Activated T-helper 17 cell treated with anti-CD3 and anti-CD28 coated beads, Interleukin-2, amount 50 U/mL, for 72 hours (primary cell): ENCODE measurements at places on chromosomes 16 and 17.

DNA sequence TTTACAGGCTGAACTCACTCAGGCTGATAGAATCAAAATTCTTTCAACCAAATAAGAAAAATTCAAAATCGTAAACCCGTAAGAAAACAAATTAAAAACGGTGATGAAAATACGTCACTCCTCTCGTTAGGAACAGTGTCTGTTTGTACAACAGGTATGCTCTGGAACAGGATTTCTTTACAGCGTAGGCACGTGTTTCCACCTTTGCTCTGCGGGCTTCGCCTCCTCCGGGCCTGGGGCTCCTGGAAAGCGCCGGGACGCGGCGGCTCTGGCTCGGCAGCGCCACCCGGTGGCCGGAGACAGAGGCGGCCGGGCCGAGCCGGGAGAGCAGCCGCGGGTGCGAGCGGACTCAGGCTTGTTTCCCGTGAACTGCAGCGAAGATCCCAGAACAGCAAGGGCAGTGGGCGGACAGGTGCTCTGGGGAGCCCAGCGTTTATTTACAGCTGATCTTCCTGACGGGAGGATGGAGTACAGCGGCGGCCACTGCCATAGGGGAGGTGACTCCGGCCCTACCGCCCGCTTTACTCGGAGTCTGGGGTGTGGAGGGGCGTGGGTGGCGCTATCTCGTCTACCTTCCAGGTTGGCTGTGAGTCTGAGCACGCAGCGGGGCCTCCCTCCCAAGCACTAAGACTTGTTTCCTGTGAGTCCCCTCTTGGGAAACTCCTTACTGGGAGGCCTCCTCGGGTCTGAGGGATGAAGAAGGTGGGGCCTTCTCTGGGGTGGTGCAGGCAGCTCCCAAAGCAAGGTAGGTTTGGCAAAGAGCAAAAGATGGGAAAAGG is 40.5 kb upstream of the ATP2A3 start:
- ATAC-seq = peak; percentile 79

DNA sequence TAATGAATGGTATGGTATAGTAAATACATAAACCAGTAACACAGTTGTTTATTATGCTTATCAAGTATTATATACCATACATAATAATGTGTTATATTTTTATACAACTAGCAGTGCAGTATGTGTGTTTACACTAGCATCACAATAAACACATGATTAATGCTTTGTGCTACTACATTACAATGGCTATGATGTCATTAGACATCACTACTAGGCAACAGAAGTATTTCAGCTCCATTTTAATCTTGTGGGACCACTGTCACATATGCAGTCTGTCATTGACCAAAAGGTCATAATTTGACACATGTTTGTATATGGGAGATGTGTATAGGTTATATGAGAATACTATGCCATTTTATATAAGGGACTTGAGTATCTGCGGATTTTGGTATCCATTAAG is 32.7 kb downstream of the TRIM37 start:
- ATAC-seq = no peak

- no peak for ATAC-seq
Observed at GRCh38 chr16:4313563-4314531, 2.0 kb upstream of the GLIS2 start.

DNA sequence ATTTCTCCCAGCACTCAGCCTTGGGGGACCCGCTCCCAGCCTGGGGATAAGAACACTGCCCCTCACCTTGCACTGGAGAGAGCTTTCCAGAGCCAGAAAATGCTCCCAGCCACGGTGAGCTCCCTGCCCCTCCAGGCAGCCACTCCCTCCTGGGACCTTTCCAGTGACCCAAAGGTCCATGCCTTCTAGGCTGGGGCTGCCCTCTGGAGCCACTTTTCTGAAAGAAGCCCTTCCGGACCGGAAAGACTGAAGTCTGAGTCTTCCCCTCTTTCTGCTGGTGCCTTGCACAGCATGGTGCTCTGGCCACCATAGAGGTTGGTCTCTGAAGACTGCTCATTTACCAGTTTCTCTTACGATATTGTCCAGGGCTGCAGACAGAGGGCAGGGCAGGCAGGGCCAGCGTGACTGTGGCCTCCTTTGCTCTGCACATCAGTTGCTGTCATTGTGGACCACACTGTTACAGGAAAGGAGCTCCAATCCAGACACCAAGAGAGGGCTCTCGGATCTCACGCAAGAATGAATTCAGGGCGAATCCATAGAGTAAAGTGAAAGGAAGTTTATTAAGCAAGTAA is 7.1 kb upstream of the ABCC12 start:
- ATAC-seq = no peak

- no peak for ATAC-seq
Observed at GRCh38 chr17:7707446-7707845, 2.4 kb downstream of the EFNB3 start.

GRCh38 chr16:56683424-56684172 is 1.3 kb downstream of the MT1X start:
- ATAC-seq = no peak

DNA sequence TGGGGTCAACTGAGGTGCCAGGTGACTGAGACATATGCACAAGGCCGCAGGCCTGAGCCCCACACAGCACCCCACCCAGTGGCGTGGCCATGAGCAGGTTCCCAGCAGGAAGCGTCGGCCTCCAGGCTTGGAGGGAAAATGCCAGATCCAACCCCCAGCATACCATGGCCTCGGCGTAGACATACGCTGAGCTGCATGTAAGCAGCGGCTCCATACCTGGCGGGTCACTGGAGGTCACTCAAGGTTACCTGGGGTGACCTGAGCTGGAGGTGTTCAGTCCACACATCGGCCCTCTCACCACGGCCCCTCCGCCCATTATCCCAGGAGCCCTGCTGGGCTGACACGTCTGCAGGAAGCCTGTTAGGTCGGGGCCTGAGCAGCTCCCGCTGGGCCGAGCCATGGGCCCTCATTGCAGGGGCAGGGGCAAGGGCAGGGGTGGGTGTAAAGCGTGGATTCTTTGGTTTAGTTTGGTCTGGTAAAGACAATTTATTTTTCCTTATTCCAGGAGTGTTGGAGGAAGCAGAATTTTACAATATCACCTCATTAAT is 15.2 kb downstream of the KCTD5 start:
- no peak for ATAC-seq

DNA sequence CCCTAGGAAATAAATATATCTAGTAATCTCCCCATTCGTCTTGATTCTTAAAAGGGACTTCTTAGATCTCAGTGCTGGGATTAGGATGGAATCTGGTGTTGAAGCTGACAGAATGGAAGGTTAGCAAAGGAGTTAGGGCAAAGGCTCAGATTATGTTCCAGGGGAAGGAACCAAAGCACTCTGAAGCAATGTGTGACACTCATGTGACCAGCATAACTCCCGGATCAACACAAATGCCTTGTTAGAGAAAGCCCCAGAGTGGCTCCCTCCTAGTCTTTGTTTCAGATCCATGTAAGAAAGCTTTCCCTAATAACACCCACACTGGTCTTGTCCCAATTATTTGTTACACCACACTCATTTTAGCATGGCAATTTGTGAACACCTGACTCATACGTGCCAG is 62.6 kb upstream of the ERN1 start:
- no peak for ATAC-seq

GRCh38 chr17:4839965-4840892 is 7.1 kb downstream of the MINK1 start:
- ATAC-seq = peak; percentile 38

- ATAC-seq = no peak
Observed at GRCh38 chr16:79483336-79483735, 117.2 kb downstream of the MAF start.

DNA sequence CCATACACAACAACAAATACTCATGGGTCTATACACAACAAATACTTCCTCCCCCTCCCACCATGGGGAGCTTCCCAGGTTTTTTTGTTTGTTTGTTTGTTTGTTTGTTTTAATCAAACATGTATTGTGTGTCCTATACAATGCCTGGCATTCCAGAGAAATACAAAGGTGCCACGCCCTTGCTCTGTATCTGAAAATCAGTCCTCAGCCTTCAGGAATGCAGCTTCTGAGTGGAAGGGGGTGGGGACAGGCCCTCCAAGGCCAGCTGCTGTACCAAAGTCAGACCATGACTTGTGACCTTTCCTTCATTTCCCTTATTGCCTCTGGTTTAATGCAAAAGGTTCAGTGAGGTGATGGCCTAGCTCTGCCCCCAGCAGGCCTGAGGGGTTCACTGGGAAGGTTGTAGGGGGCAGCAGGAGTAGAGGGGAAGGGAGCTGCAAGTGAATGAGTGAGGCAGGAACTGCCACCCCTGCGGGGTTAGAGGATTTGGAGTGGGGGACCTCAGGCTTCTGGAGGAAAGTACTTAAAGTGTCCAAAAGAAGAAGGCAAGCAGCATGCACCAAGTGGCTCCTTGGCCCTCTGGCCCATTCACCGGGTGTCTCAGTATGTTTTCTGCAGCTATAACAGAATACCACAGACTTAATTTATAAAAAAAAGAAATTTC is 105.2 kb downstream of the CLEC16A start:
- ATAC-seq = no peak

GRCh38 chr17:72334205-72334604 is 213.4 kb downstream of the SOX9 start:
- ATAC-seq = no peak

- peak; percentile 83 for ATAC-seq
Observed at GRCh38 chr17:6831661-6832263, at the start of gene TEKT1. Gene TEKT1, minus strand, starts transcription at chr17:6831729. Its CDS starts 1,353 bp downstream, at chr17:6830376.

GRCh38 chr16:11836650-11837244 is 14.6 kb downstream of the RSL1D1 start:
- ATAC-seq = no peak

DNA sequence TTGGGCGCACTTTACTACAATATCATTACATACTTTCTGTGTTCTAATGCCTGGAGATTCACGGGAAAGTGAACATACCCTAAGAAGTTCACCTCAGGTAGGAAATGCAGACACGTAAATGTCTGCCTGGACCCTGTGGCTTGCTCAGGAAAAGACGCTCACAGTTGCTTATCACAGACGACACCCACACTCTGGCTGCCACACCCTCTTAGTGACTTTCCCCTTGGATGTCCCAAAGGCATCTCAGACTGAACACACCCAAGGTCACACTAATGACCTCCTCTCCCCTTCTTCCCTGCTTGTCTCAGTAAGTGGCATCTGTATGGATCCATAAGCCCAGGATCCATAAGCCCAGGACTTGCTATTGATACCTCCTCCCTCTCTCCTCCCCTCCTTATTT is 32.6 kb downstream of the CDRT15 start:
- ATAC-seq = no peak

DNA sequence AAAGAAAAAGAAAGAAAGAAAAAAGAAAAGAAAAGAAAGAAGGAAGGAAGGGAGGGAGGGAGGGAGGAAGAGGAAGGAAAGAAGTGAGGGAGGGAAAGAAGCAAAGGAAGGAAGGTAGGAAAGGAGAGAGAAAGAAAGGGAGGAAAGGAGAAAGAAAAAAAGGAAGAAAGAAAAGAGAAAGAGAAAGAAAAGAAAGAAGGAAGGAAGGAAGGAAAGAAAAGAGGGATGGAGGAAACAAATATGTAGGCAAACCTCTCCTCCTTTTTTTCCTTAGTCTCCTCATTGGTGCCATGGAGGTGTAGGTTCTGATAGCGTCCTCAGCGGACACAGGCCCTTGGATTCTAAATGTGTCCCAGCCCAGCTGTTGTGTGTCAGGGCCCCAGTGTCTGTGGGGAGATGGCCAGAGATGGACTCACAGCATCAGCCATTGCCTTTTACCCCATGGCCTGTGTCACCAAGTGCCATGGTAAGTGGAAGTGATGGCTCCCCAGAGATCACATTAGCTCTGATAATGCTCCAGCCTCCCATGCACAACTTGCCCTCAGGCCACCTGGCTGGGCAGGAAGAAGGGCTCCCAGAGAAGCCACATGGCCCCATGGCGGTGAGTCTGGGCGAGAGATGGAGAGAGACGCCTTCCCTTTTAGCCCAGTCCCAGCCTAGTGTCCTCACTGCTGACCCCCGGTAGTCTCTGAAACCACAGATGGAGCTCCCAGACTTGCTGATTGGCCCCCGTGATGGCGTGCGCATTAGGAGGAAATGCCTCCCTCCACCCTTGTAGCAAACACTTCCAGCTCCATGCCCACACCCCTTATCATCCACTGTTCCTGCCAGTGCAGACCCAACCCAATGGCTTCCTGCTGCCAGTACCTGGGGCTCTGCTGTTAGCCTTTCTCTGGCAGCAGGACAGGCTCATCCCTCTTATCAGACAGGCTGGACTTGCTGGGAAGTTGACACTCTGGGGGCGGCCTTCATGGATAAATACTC is 3.7 kb upstream of the SLC6A2 start:
- no peak for ATAC-seq

DNA sequence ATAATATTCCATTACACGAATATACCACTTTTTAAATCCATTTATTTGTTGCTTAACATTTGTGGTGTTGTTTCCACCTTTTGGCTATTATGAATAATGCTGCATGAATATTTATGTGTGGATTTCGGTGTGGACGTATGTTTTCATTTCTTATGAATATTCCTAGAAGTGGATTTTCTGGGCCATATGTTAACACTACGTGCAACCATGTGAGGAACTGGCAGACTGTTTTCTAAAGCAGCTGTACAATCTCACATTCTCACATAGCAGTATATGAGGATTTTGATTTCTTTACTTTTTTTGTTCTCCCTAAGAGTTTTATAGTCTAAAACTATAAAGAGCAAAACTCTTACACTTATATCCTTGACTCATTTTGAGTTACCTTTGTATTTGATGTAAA is 143.4 kb downstream of the MAP2K4 start:
- no peak for ATAC-seq

GRCh38 chr16:71230122-71230845 is at the start of gene HYDIN:
Gene HYDIN, minus strand, starts transcription at chr16:71230722. Its CDS starts 43,827 bp downstream, at chr16:71186895.
- no peak for ATAC-seq

DNA sequence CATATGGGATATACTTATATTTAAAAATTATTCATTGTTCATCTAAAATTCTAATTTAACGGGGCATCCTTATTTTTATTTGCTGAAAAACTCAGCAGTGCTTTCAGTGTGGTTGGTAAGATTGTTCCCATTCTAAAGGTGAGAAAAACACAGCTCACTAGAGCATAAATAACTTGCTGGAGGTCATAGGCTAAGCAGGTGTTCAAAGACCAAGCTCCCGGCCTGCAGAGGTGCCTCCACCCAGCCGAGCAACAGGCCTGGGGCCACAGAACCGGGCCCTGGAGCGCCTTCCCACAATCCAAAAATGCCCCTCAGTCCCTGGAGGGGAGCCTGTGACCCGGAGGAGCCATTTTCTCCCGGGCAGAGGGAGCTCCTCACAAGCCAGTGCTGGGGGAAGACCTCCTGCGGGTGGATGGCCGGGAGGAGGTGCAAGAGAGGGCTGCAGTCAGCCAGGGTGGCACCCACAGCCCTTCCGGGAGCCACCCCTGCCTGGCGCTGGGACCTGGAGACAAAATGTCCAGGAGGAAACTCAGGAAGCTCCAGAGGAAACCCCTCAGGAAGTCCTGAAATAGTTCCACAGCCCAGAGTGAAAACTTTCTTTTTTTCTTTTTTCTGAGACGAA is 14.7 kb downstream of the ABR start:
- no peak for ATAC-seq
